ENCODE measurements at places on chromosomes 3 and 15.

DNA sequence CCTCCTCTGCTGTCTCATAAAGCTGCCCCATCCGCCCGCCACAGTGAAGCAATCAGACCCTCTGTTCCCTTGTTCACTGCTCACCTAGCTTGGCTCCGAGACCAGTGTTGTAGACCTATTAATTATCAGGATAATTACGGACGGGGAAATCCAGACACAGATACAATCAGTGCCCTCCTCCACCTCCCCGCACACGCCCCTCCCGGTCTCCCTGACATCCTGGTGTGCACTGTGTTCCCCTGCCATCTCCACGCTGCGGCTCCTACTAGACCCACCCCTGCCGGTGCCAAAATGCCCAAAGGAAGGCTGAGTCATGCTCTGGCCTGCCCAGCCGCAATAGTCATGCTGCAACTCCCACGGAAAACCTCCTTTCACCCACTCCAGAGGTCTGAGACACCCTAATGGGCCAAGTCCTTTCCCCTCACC is 277.3 kb upstream of the TLE3 start:
- peak; percentile 26 for DNase-seq

GRCh38 chr3:111595232-111595631 is at the start of gene ZBED2:
Gene ZBED2 (minus strand): TSS chr3:111595346. CDS start chr3:111594201, 1,145 bp downstream.
- DNase-seq = no peak

GRCh38 chr15:58593870-58594269 is 155.6 kb downstream of the ADAM10 start:
- no peak for DNase-seq

- DNase-seq = no peak
These were observed 200.6 kb downstream of the MYRIP start for GRCh38 chr3:40009991-40010390.

DNA sequence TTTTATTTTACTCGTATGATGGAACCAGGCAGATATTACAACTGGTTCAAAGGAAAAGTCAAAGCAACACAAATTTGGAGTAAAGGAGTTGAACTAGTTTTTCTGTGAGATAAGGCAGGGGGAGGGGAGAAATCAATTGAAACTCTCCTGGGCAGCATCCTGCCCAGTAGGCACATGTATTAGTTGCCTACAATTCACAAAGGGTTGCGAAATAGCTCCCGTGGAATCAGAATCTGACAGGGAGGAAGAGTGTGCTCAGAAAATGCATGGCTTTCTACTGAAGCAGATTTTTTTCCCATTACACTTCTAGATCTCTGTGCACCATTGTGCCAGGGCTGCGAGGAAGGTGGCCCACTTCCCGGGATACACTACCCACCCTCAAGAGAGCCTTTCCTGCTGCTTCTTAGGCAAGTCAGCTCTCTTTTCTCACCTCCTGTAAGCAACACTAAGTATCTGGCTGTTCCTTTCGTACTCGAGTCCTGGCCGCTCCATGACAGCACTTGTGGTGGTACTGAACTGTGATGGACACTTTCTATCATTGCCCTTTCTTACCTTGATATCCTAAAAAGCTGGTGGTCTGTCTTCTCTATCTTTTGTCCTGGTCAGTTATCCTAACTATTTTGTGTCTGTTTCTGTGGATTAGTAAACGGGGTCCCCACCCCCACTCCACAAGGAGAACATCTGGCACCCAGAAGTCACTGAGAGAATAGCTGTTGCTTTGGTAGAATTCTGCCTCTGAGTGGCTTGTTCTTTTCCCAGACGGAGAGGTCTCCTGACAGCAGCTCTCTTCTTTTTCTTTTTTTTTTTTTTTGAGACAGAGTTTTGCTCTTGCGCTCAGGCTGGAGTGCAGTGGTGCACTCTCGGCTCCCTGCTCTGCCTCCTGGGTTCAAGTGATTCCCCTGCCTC is 74.8 kb downstream of the RPL39L start:
- DNase-seq = no peak

Data from H9 (cell line).